Activated CD8-positive, alpha-beta memory T cell treated with anti-CD3 and anti-CD28 coated beads for 1 hour (primary cell): ENCODE measurements at places on chromosomes 7 and 10.

DNA sequence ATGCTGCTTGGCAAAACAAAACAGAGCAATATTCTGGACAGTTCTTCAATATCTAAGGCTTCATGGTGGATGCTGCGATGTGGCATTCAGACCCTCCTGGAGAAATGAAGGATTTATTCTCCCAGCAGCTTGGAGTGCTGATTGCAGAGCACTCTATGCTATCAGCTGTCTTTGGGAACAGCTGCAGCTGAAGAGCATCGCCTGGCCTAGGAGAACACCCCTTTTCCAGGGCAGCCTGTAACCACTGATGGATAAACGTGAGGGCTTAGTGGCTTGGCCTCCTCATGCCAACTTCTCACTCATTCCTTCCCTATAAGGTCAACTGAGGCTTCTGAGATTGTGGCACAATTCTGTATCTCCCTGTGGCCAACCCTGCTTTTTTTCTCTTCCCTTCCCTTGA, 638.1 kb upstream of the CNTNAP2 start:
- no peak for DNase-seq

DNA sequence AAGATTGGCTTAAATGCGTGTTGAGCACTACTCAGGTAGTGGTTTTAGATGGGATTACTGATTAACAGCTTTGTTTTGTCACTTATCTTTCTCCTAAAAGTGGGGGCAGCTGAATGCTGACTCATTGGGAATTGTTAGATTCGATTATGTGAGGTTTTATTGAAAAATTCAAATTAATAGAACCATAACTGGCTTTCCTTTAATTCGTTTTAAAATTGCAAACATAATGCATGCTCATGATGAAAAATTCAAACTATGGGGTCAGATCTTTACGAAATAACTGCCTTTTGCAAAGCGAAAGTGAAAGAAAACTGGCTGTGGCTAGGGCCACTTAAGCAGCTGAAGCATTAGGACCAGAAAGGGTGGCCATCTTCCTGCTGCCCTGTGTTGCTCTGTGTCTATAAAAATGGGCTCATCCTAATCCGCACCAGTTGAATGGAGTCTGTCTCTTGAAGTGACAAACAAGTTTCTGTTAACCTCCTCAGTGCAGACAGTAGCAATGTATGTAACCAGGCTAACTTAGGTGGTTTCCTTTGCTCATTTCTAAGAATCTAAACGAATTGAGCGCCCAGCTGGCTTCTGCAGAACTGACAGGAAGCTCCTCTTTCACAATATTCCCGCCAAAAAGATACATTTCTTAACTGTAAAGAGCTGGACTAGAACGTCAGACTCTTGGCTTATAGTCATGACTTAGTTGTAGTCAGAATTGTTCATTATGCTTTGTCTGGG, 27.8 kb downstream of the DENND10 start:
- DNase-seq = no peak

GRCh38 chr10:30357806-30358205, 8.7 kb upstream of the MTPAP start:
- no peak for DNase-seq

DNA sequence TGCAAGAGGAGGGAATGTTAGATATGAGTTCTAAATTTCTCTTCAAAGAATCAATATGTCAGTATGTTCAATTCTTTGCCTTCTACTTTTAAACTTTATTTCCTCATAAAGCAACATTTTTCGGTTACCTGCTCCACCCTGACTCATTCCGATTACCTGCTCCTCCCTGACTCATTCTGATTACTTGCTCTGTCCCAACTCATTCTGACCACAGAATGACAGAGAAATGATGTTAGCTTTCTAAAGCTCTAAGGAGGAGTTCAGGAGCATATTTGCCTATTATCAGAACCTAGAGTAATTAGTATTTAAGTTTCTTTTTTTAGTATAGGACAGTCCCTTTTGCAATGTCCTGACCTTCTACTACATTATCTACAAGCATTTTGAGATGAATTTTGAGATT, 24.5 kb upstream of the PPP1R9A start:
- DNase-seq = no peak

GRCh38 chr7:151449990-151450389, 10.0 kb upstream of the CRYGN start:
- DNase-seq = no peak

GRCh38 chr7:141045842-141046620, 27.8 kb upstream of the TMEM178B start:
- DNase-seq = no peak

DNA sequence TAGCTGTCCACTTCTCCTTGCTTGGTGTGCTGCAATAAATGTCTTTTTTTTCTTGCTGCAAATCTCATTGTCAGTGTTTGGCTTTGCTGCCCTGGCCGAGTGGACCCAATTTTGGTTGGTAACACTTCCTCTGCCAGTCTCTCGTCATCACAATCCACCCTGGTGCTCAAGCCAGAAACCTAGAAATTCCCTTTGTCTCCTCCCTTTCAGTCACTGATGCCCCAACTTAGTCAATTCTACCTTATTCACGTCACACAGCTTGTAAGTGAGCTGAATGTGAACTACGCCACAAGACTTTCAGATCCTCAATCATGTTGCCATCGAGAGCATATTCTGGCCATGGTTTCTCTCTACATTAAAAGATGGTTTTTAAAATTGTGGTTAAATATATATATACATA, 13.0 kb upstream of the FRA10AC1 start:
- DNase-seq = no peak
